Stimulated activated CD4-positive, alpha-beta T cell treated with anti-CD3 and anti-CD28 coated beads, Interleukin-1b, Interleukin-23, amount 100 ng/mL, for 4 hours (primary cell): ENCODE measurements at places on chromosomes 6 and 20.

DNA sequence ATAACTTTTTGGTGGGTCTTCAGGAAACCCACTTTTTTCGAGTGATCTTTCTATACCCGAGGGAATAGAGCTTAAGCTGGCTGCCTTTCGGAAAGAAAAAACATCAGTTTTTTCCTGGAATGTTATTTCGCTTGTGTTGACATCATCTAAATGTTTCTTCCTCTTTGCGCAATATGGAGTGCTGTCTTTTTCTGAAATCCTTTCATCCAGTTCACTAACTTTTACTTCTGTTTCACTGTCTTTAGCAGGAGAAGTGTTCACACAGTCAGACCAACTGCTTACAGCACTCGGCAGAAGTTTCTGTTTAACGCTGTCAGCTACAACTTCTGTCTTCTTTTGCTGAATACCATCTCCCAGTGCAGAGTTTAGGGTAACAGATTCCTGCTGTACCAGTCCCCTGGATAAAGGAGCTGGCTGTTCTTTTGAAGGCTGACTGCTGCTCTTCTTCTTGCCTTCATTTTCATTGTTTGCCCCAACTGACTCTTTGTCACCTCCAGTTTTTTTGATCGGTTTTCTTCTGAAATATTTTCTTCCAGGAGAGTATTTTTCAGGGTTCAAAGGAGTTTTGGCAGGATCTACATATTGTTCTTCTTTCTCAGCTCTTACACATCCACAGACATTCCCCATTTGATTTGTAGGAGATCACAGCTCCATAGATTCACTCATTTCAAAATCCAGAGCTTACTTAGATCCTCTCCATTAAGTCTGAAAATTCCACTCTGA lies 50.0 kb upstream of the DST start:
- DNase-seq: no peak

- DNase-seq: no peak
Measured at GRCh38 chr6:11947575-11947974, 64.5 kb upstream of the HIVEP1 start.

DNA sequence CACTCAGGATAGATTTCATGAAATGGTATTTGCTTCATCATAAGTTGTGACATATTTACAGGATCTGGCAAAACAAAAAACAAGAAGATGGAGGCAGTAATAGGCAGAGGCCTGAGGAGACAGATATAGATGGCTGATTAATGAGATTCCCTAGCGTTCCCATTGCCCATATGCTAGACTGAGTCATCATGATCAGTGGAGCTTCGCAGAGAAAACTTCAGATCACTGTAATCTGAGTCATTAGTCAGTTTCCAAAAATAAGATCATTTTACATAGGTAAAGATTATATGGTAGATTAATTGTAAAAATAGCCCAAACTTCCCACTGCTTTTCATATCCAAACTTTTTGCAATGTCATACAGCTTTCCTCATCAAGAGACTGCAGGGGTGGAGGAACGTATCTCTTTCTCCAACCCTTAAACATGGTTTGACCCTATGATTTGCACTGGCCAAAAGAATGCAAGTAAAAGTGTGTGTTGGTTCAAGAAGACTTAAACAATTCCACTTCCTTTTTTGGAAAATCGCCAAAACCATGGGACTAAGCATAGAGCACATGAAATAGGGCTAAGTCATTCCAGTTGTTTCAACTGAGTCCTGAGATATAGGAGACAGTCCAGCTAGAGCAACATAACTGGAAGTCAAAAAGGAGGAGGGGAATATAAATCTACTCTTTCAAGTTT lies 626.0 kb downstream of the RNF144B start:
- no peak for DNase-seq

- no peak for DNase-seq
Measured at GRCh38 chr20:53842301-53843099, 227.9 kb downstream of the BCAS1 start.

DNA sequence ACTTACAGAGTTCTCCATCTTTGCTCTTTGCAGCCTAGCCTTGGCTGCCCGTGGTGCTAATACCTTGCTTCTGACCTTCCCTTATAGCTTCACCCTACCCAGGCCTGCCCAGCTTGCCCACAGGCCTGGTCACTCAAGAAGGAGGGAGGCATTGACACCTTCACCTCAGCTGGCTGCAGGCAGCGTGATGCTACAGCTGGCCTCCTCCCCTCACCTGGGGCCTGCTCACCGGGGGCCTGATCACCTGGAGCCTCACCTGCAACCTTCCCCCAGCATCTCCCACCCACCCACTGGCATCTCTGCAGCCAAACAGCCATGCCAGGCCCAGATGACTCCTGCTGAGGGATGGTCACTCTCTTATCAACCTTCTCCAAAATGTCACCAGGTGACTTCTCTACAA lies 40.4 kb downstream of the CPNE5 start:
- no peak for DNase-seq

- DNase-seq: no peak
Measured at GRCh38 chr20:48774696-48775095, 53.1 kb downstream of the PREX1 start.

DNA sequence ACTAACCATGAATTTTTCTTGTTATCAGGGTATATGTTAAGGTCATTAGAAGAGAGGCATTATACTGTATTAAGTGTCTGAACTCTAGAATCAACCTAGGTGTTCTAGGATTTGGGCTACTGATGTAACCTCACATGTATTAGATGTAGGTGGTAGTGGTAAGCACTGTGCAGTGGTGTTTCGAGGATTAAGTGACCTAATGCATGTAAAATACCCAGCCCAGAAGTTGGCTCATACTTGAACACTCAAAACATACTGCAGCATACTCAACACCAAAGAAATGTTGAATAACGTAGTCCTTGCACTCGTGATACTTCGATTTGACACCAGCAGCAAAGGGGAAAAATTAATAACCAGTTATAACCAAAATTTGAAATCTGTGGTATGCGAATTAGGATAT lies 48.7 kb downstream of the QKI start:
- DNase-seq: no peak

DNA sequence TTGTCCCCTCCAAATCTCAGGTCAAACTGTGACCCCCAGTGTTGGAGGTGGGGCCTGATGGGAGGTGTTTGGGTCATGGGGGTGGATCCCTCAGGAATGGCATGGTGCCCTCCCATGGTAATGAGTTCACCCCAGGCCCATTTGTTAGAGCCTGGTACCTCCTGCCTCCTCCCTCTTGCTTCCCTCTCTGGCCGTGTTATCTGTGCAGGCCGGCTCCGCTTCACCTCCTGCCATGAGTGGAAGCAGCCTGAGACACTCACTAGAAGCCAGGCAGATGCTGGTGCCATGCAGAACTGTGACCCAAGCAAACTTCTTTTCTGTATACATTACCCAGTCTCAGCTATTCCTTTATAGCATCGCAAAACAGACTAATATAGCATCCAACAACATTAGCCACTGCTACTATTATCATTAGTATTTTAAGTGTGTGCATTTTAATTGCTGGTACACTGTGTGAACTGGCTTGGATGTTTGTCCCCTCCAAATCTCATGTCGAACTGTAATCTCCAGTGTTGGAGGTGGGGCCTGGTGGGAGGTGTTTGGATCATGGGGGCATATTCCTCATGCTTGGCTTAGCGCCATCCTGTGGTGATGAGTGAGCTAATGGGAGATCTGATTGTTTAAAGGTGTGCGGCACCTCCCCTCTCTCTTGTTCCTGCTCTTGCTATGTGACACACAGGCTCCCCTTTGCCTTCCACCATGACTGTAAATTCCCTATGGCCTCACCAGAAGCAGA lies 12.2 kb upstream of the OSER1 start:
- DNase-seq: no peak

GRCh38 chr6:159533568-159533967 lies 159.5 kb downstream of the SOD2 start:
- no peak for DNase-seq

- DNase-seq: no peak
Measured at GRCh38 chr6:10269814-10270472, 144.9 kb downstream of the TFAP2A start.

DNA sequence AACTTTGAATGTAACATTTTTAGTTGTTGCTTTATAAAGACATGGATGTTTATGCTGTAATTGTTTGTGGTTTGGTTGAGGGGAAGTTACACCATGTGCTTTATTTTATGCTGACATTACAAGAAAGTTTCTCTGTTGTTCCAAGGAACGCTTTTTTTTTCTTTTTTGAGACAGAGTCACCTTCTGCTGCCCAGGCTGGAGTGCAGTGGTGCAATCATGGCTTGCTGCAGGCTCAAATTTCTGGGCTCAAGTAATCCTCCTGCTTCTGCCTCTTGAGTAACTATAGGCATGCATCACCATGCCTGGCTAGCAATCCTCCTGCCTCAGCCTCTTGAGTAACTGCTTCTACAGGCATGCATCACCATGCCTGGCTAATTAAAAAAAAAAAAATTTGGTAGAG lies 21.0 kb upstream of the IFNGR1 start:
- no peak for DNase-seq

GRCh38 chr20:45583502-45583901 lies 4.4 kb upstream of the WFDC8 start:
- DNase-seq: no peak

GRCh38 chr6:101826678-101827077 lies 433.2 kb downstream of the GRIK2 start:
- no peak for DNase-seq

DNA sequence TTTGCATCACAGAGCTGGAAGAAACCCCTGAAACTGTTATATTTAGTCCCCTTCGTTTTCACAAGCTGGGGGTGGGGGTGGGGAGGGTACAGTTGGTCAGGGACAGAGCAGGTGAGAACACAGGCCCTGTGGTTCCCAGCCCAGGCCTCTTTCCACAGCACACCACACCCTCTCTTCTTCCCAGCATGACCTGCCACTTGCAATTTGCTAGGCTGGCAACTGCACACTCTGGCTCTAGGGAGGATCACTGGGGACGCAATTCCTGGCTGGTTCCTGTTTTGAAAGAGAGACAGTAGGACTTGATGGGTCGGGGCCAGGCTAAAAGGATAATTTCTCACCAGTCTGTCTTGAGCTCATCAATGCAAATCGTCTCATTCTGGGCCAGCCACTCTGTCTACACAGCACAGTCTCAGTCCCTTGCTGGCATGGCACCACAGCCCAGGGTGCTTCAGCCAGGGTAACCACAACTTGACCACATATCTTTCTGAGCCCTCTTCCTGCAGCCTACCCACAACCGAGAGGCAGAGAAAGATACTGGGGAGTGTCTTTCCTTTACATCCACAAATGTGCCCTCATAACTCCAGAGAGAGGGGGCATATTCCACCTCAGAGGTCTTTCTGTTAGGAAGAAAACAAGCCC lies 41.7 kb upstream of the EMILIN3 start:
- DNase-seq: no peak

GRCh38 chr6:113004054-113004453 lies 656.9 kb downstream of the RFPL4B start:
- DNase-seq: no peak

DNA sequence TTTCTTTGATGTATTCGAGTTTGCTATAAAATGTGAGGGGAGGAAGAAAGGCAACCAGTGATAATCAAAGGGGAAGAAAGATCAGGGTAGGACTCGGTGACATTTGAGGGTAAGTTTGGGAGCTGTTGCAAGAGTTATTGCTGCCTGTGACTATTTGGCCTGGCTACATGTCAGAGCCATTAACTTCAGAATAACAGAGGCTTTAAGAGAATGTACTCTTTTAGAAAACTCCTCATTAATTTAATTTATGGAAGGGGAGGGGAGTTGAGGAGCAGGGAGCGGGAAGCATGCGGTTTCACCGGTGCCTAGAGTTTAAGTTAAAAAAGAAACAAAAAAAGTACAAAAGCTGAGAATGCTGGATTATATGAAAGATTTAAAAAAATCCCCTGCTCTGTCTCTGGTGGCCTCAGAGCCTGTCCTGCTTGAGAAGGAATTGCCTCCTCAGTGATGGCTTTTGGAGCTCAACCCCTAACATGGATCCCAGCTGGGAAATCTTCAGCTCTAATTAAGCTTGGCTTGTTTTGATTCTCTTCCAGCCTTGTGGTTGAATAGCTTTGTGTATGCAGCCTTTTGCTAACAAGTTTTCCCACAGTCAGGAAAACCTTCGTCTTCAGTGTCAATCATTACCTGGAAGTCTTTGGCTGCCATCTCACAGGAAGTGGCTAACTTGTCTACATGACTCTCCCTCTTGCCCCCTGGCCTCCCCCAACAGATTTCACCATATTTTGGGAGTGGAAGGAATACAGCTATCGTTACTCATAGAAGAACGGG lies 238.2 kb downstream of the SOX4 start:
- DNase-seq: no peak

GRCh38 chr20:7843613-7844012 lies 96.6 kb downstream of the HAO1 start:
- DNase-seq: no peak

GRCh38 chr6:27441001-27441400 lies 31.9 kb downstream of the ZNF184 start:
- no peak for DNase-seq

DNA sequence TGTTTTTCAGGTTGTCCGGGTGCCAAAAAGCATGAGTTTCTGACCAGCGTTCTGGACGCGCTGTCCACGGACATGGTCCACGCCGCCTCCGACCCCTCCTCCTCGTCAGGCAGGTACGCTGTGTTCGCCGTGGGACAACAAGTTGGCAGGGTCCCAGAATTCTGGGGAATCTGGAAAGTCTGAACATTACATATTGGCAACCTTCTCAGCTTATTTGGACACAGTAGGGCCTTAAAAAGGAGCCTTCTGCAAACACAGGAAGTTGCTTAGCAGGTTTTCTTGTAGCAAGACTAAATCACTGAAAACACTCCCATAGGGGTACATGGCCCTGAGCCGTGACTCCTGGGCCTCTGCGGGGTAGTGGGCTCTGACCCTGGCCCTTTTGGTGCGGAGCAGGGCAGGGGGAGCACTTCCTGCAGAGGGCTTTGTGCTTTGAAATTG lies 209.7 kb downstream of the SMOC2 start:
- no peak for DNase-seq

GRCh38 chr20:19141998-19142397 lies 70.4 kb upstream of the SLC24A3 start:
- no peak for DNase-seq

DNA sequence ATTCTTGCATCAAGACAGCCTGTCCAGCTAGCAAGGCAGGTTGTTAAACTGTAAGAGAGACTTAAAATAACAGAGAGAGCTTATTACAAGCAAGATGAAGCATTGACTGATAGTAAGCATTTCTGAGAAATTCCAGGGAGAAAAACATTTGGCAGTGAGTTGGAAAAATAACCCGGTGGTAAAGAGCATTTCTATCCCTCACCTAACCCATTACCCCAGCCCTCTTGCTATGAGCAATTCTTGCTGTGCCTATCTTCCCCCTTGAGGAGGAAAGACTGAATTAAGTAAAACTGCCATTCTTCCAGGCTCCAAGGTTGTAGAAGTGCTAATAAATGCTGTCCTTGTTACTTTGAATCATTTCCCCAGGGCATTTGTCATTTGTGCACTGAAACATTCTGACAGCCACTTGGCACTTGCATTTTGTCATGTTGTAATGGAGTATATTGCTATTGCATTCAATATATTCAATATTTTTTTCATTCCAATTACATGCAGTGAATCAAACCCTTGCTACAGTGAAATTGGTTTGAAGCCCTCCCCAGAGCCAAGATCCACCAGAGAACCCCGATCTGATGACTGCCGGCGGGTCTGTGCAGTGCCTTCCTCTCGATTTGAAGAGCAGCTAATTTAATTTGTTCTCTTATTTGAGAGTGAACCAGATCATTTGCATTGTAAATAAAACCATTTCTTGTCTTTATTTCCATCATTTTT lies 291.1 kb downstream of the HIVEP2 start:
- no peak for DNase-seq
